Stomach (tissue), 19 donors: ENCODE measurements at places on chromosomes 11 and 22. TPM values are rescaled to one million over a fixed set of nuclear protein-coding genes. Genes with fewer than 3 reads are reported as not detected.

Gene IGLL1
- 0.55 TPM for total RNA-seq

DNA sequence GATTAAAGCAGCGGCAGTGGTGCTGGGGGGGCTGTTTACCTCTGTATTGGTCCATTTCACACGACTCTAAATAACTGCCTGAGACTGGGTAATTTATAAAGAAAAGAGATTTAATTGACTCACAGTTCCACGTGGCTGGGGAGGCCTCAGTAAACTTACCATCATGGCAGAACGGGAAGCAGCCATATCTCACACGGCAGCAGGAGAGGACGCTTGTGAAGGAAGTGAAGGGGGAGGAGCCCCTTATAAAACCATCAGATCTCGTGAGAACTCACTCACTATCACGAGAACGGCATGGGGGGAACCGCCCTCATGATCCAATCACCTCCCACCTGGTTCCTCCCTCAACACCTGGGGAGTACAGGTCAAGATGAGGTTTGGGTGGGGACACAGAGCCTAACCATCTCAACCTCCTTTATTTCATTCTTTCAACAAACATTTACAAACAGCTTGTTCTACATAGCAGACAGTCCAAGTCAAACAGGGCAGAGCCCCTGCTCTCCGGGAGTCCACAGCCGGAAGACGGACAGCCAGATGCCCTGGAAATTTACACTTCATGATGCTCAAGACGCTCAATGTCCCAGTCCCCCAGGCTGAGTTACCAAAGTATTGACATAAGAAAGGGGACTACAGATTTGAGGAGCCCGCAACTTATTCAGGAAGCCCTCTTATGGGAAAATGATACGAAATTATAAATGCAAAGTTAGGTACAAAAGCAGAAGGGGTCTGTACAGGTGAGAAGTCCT, 26.3 kb upstream of the HMGXB4 start:
- DNase-seq: no peak

- DNase-seq: no peak
These were observed 2.1 kb downstream of the NRIP3 start for GRCh38 chr11:9001736-9002135.

Gene OR2AG1
- total RNA-seq: not detected

Gene RIMBP3B
- total RNA-seq: not detected

DNA sequence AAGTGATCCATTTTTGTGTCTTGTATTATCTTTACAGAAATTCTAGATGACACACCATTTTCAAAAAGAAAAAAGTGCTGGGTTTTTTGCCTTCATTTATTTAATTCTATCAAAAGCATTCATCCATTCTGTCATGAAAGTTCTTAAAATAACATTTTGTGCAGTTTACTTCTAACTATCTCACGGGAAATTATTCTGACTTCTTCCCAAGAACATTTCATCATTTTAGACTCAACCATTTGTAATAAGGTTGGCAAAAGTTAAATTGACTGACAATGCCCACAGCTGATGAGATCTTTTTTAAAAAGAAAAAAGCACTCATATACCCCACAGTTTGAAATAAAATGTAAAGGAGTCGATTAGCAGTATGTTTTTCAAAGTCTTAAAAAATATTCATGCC, 68.5 kb downstream of the SBF2 start:
- no peak for DNase-seq

GRCh38 chr11:9470765-9471164, 10.0 kb downstream of the ZNF143 start:
- no peak for DNase-seq

- peak; percentile 42 for DNase-seq
These were observed 95.3 kb upstream of the RCN1 start for GRCh38 chr11:31995525-31996094.

- no peak for DNase-seq
These were observed 10.2 kb upstream of the NECTIN1 start for GRCh38 chr11:119739021-119739703.

Gene RAB30
- 2.2 TPM for total RNA-seq

GRCh38 chr11:117849781-117850414, 25.4 kb upstream of the FXYD2 start:
- peak; percentile 16 for DNase-seq

GRCh38 chr11:16979703-16980622, 34.3 kb downstream of the PLEKHA7 start:
- DNase-seq: no peak

- peak; percentile 70 for DNase-seq
These were observed 32.1 kb upstream of the SOX10 start for GRCh38 chr22:38016182-38017151.

DNA sequence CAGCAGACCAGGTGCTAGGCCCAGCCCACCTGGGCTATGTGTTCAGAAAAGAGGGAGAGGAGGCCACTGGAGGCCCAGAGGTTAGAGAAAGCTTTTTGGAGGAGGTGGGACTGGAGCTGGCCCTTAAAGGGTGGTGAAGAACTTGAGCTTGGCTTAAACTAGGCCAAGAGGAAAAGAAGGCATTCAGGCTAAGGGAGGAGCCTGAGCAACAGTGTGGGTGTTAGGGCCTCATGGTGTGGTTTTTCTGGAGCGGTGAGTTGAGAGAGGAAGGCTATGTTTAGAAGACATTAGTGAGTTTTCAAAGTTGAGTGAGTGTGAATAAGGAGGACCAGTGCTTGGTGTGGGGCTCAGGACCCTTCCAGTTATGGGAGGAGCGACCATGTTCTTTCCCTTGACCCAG, 6.2 kb downstream of the TAF6L start:
- DNase-seq: no peak

- DNase-seq: peak; percentile 42
These were observed 6.3 kb downstream of the AKIP1 start for GRCh38 chr11:8917157-8917825.

- DNase-seq: no peak
These were observed 128.2 kb downstream of the SHANK2 start for GRCh38 chr11:71124127-71124526.

GRCh38 chr11:699116-699508, 3.5 kb downstream of the TMEM80 start:
- DNase-seq: no peak

DNA sequence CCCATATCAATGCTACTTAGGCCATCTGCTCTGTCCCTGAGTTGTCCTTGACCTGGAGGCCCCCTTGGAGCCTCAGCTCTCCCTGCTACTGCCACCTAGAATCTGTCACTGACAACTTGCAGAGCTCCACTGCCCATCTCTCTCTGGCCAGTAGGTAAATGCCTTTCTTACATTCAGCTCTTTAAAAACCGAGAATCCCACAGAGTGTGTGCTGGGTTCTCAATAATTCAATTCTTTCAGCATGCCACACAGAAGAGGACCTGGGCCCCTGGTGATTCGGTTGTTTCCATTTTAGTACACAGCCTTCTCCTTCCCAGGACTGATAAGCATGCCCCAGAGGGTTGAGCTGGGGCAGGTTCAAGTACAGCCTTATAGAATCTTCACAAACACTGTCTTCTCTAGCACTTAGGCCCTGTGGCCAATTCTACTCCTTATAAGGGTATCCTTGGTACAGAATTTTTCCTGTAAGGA, 22.0 kb upstream of the IPO7 start:
- no peak for DNase-seq

- no peak for DNase-seq
These were observed 19.6 kb downstream of the PRR14L start for GRCh38 chr22:31730344-31730711.

Gene DNAL4
- total RNA-seq: 0.58 TPM

- no peak for DNase-seq
These were observed 43.3 kb downstream of the SNX19 start for GRCh38 chr11:130872981-130873380.

Gene OR5L1
- total RNA-seq: not detected

Gene KRTAP5-7
- total RNA-seq: 4.8 TPM

DNA sequence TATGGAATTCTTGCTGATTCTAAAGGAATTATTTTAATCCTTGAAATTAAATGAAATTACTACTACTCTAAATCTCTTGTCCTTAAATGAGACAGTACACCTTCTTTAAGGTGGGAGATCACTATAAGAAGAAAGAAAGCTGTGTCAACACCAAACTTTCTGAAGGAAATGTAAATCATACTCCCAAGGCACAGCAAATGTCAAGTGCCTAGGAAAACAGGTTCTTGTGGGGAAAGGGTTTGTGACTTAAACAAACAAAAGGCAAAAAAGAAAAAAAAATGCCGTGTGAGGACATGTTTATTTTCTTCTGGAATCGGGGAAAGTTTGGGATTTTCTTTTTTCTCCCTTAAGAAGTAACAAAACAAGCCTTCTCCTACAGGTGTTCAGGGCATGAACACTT, 745.1 kb downstream of the DLG2 start:
- DNase-seq: no peak

GRCh38 chr11:2797121-2797711, 88.4 kb downstream of the CDKN1C start:
- peak; percentile 19 for DNase-seq

DNA sequence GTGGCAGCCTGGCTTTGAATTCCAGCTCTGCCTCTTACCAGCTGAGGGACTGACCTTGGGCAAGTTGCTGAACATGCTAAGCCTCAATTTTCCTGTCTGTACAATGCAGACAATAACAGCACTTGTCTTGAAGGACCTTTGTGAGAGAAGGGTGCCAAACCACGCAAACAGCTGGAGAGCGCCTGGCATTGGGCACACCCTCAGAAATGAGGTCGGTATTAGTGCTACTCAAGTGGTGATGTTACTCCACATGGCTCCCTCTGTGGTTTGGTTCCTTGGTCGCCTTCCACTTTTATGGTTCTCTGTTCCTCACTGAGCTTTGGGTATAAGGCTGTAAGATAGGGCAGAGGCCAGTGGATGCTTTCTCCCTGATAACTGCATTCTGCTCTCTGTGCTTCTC, 8.2 kb downstream of the UBASH3B start:
- no peak for DNase-seq

DNA sequence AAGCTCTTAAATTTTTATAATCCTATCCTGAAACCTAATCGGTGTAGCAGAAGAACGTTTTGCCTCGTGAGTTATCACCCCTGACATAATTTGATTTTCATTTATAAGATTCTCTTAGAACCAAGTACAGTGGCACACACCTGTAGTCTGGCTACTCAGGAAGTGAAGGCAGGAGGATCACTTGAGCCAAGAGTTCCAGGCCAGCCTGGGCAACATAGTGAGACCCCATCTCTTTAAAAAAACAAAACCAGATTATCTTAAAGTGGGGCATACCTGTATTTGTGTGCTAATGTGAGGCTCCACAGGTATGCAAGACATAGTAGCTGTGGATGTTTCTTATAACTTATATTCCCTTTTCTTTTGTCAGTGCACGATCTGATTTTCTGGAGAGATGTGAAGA, 19.0 kb downstream of the ZFTA start:
- DNase-seq: no peak

DNA sequence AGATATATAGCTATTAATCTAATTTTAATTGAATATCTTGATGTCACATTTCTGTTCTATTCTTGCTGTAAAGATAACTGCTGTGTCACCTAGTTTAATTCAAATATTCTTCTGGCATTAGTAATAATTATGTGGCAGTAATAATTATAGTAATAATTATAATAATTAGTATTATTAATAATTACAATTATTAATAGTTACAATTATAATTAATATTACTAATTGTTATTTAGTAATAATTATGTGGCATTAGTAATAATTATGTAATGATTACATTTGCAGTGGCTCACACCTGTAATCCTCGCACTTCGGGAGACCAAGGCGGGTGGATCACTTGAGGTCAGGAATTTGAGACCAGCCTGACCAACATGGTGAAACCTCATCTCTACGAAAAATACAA, 1.6 kb upstream of the TRIM5 start:
- DNase-seq: no peak

Gene EHF
- 116 TPM for total RNA-seq

DNA sequence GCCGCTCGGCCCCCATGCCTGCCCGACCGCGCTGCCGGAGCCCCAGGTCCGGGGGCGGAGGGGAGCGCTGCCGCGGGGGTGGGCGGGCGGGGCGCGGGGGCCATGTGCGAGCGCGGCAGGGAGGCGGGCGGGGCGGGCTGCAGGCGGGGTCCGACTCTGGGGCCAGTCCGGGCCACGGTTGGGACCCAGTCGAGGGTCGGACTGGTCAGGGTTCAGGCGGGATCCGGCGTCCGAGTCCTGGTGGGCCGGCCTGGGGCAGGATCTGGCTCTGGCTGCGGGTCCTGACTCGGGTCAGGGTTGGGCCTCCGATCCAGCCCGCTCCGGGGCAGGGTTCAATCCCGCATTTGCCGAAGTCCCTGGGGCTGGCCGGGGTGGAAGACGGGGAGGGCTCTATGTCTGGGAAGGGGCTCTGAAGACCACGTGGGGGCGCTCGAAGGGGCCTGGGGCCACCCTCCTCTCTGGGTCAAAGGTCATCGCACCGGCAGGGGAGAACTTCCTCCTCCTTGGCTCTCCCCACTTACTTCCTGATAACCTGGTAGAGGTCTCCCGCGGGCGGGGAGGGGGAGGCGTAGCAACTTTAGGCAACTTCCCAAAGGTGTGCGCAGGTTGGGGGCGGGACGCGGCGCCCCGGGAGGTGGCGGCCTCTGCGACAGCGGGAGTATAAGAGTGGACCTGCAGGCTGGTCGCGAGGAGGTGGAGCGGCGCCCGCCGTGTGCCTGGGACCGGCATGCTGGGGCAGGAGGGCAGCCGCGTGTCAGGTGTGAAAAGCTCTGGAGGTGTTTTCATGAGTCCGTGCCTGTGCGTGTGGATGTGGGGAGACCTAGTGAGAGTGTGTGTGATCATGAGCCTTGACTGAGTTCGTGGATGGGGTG, 603 bp downstream of the ESRRA start:
- peak; percentile 86 for DNase-seq

Gene VSTM5
- total RNA-seq: 0.89 TPM

DNA sequence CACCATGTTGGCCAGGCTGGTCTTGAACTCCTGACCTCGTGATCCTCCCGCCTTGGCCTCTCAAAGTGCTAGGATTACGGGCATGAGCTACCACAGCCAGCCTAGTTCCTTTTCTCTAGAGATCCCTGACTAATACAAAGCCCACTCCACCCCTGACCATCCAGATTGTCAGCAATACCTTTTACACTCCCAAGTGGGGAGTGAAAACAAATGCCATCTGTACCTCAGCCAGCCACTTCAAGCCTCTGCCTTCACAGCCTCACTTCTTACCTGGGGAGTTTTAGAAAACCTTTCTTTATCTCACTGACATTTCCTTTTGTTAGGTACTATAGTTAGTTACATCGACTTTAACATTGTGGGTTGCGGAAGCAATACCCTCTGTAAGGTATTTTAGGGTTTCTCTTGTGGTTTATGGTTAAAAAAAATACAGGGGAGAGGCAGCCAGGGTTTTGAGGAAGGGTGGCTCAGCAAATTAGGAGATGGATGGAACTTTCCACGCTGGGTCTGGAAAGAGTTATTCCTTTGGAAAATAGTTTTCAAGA, 8.9 kb downstream of the TOM1 start:
- DNase-seq: no peak

Gene DKK3
- total RNA-seq: 54.7 TPM

DNA sequence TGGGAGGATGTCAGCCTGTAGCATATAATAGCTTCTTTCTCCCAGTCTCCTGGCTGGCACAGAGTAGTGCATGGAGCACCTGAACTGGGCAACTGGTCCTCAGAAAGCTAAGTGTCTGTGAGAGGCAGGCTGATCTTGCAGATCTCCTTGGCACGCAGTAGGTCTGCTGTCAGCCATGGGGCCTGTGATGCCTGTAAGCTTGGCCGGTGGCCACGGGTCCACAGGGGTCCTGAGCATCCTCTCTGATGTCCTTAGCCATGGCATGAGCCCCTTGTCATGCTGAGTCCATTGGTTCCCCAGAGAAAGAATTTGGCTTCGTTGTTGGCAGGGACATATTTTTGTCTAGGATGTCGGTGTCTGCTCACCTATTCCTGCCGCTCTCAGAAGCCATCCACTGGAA, 25.0 kb downstream of the AMPD3 start:
- no peak for DNase-seq
